CD14-positive monocyte (primary cell): ENCODE measurements at places on chromosomes 1 and 21.

DNA sequence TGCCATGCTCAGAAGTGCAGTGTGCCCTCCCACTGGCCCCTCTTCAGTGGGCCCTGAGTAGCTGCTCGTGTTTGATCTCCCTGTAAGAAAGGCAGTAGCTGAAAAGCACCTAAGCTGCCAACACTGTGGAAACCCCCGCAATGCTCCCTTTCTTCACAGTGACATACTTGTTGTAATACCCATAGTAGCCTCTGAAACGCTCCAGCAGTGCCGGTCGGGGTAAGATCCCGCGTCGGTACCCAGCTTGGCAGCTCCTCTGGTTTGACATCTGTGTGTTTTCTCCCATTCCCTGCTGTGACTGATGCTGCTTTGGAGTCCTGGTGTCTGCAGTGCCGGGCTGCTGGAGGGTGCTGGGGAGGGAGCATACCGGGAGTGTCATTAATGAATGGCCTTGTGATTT, 3.6 kb downstream of the CHAF1B start:
- no peak for DNase-seq

- DNase-seq = no peak
These were observed 143.5 kb downstream of the ASTN1 start for GRCh38 chr1:177020851-177021589.

DNA sequence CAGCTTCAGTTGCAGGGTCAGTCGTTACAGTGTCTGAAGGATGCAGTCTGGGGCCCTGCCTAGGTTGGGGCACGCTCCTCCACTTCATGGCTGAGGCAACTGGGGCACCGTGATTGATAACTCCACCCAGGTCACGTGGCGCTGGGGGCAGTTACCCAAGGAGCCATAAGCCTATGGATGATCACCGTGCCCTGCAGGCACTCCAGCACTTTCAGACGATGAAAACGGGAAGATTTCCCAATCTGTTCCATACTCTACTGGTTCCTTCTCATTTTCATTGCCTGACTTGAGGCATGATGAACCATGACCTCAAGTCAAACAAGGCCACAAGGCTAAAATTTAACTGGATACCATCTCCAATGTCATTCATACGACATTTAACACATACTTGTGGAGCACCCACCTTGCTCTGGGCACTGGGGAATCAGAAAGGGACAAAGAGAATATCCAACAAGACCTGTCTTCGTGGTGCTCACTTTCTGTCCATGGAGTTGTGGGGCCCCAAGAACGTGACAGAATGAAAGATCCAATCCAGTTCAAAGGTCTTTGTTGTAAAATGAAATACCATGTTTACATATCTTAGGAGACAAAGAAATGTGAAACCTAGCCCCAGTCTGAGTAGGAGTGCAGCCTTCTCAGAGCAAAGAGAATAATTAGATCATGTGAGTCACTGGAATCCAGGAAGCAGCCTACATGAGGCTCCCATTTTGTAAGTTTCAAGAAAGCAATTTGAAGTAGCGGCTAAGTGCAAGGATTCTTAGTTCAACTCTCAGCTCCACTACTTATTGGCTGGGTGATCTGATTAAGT, 39.4 kb upstream of the SPOCD1 start:
- no peak for DNase-seq

DNA sequence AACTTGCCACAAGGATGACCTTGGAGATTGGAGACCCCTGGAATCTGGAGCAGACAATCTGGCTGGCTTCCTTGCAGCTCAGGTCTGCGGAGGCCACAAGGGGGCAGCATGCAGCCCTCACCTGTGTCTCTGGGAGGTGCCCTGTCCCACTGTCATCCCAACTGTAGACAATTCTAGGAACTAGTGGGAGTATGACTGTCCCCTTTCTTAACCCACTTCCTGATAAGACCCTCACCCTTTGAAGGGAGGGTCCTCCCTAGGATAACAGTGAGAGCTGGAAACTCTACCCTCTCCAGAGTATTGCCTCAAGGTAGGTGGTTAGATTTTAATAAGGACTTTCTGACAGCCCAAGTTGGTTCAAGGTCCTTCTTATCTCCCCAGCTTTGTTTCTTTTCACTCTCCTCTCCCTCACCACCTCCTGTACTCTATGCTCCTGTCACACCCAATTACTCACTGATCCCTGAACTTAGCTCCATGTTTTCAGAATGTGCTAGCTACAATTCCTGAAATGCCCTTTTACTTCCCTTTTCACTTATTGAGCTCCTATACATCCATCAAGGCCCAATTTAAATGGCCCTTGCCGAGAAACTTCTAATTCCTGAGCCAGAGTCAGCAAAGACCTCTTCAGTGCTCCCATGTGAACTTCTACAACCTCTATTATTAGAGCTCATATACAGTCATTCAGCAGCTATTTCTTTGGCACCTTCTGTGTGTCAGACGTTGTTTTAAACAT, 9.2 kb upstream of the KCNQ4 start:
- DNase-seq = peak; percentile 38

DNA sequence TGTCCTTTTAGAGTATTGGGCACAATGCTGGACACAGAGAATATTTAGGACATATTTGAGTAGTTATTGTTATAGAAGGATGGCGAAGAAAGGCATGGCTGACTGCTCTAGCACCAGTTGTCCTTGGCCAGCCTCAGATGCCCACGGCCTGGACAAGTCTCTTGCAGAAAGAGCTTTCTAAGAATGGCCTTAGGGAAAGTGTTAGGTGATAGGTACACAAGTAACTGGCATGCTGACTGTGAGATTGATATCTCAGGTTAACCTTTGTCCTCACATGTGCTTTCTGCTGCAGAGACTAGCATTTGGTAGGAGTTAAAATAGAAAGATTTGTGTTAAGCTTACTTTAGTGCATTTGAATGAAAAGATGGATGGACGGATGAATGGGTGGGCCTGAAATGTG, 10.1 kb downstream of the SFT2D2 start:
- no peak for DNase-seq

DNA sequence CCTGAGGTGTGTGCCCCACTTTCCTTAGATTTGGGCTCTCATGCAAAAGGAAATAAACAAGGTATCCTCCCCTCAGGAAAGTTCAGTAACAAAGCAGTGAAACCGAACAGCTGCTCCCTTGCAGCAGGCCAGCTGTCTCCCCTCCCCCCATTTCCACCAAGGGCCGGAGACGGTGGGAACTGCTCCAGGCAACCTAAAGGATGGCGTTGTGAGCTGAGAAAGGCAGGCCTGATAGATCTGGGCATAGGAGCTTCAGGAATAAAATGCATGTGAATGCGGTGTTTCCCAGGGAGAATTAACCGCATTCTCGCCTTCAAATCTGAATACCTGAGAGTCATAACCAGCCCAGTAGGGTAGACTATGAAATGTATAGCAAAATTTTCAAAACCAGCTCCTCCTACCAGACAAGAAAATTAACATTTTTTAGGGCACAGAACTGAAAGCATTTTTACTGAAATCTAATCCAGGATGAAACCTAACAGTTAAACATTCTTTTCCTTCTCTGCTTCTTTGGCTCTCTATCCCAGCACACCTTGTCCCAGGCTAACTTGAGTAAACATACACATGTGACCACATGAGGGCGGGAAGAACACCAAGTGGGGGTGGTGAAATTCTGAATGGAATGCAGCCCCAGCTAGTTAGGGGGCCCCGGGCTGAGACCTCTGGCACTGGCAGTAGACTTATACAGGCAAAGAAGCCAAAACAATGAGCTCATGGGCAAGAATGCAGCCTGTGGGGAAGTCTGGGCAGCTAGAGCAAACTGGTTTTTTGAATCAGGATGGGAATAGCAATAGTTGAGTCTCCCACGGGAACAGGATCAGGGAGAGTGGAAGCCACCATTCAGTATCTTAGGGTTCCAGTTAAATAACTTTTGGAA, 11.5 kb downstream of the MCL1 start:
- peak; percentile 27 for DNase-seq

- DNase-seq = no peak
These were observed 8.4 kb downstream of the YBX1 start for GRCh38 chr1:42690477-42691156.

DNA sequence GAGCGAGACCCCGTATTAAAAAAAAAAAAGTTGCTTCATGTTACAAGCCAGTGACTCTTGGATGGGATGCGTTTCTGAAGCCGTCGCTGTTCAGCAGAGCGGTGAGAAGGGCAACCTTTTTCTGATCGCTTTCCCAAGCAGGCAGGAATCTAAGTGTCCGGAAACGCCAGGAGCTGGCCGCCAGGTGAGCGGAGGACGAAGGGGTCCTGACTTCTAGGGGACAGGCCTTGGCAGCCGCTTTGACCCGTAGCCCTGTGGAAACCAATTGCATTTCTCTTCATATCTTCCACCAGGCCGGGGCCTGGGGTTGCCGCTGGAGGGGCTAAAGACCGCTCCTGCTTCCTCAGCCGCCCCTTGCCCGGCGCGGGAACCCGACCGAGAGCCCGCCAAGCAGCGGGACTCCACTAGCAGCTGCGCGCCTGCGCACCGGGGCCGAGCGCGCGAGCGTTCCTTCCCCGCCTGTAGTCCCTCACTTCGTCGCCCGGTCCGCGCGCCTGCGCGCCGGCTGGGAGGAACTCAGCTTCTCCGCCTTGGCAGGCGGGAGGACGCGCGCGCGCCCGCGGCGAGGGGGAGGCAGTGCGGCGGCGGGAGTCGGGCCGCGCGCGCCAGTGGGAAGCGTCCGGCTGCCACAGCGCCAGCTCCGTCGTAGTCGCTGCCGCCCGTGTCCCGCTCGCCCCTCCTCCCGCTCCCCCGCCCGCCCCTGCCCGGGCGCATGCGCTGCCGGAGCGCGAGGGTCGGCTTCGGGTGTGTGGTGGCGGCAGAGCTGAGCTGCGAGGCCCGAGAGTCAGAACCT, at the start of gene SPEN:
Gene SPEN, plus strand, starts transcription at position 608 of the 793 bp plus-strand sequence. CDS start 361 bp downstream, outside the sequence.
- peak; percentile 97 for DNase-seq

DNA sequence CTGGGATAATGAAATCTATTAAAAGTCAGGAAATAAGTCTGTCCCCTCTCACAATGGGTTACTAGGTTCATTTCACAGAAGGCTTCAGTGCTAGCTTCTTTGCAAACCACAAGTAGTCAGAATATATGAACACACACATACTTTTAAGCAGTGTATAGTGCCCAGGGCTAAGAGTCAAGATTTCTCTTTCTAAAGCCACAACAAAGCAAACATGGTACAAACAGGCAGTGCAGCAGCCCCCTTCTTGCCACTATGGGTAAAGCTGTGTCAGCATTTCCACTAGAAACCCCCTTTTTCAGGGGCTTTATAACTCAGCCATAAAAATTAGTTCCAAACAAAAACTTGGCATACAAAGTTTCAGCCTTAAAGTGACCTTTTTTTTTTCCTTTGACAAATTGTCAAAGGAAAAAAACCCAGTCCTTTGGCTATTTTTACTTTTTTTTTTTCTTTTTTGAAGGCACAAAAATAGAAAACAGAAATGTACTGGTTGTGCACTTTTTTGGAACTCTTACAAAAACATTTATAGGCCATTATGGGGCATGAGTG, 315.4 kb downstream of the LMO4 start:
- DNase-seq = no peak

DNA sequence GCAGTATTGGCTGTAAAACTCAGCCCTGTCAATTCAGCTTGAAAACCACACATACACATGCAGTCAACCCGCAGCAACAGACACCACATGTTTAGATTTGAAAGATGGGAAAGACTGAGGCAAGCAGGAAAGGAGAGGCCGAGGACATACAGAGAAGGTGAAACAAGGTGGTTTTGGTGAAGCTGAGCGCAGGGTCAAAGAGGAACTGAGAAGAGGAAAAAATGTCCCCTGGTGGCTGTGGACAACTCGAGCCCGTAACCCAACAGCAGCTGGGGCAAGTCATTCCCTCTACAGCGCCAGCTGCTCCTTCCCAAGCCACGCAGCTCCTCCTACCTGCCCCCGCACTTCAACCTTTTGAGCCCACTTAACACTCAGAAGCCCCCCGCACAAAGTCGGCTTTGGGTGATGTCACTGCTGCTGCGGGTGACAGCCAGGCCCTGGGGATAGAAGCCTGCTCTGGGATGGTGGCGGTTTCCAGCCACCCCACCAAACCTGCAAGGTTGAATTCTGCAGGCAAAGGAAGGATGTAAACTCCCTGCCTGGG, 63.0 kb downstream of the KCNN3 start:
- no peak for DNase-seq

DNA sequence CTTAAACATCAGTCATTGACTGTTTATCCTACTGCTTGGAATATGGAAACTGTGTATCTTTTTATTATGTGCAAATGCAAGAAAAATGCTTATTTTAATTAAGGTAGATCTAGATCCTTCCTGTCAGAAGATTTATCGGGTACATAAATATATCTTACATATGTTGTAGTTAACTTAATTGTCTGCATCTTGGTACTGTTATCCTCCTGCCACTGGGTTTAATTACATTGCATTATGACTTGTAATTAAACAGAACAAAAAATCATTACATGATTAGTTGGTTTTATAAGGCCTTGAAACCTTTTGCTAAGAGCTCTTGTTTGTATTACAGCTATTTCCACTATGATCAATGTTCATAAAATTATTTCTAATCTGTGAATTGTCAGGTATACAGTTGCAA, 211.2 kb downstream of the PTGER3 start:
- no peak for DNase-seq

DNA sequence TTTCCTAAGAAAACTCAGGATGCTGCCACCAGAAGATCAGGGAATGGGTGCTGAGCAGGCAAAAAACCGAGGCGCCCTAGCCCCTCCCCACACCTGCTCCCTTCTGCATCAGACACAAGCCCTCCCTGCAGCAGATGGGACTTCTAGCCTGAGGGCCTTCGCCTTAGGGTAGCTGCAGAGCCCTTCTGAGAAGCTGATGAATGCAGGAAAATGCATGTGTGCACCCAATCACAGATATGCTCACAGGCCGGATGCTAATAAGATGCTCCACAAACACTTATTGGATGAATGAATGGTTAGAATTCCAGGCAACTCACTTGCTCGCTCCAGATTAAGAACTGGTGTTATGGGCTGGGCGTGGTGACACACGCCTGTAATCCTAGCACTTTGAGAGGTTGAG, 6.8 kb upstream of the C1orf210 start:
- no peak for DNase-seq

GRCh38 chr1:50701706-50702317, 258.3 kb downstream of the FAF1 start:
- no peak for DNase-seq

DNA sequence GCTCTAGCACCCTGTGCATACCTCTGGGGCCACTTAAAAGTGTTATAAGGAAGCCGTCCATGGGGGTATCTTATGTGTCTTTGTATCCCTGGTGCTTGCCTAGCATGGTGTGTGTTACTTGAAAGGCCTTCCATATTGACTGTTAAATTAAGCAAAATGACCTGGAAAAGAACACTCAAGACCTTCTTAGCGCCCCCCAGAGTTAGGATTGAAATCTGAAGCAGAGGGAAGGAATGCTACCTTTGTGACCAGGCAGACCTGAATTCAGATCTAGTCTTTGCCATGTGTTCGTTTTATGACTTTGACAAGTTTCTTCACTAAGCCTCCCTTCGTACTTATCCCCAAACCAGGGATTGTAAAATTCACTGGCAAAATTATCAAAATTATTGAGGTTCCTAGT, 59.9 kb downstream of the SLC22A15 start:
- no peak for DNase-seq

GRCh38 chr1:158248118-158248517, 6.1 kb upstream of the CD1A start:
- peak; percentile 68 for DNase-seq
